Small intestine (tissue), 16 donors: ENCODE measurements at places on chromosomes 4 and X. TPM values are rescaled to one million over a fixed set of nuclear protein-coding genes. Genes with fewer than 3 reads are reported as not detected.

ASB12 gene
- polyA plus RNA-seq, result not detected

EPHA5 gene
- not detected for polyA plus RNA-seq

PABPC4L gene
- polyA plus RNA-seq, result not detected

ASMT gene
- not detected for polyA plus RNA-seq

SAGE1 gene
- polyA plus RNA-seq, result not detected

CENPVL3 gene
- 3.4 TPM for polyA plus RNA-seq

ADAMTS3 gene
- polyA plus RNA-seq, result not detected

MYL5 gene
- polyA plus RNA-seq, result 266 TPM

TCEAL6 gene
- 1.6 TPM for polyA plus RNA-seq

TLR10 gene
- 0.22 TPM for polyA plus RNA-seq

MAGEA10 gene
- polyA plus RNA-seq, result not detected

DNA sequence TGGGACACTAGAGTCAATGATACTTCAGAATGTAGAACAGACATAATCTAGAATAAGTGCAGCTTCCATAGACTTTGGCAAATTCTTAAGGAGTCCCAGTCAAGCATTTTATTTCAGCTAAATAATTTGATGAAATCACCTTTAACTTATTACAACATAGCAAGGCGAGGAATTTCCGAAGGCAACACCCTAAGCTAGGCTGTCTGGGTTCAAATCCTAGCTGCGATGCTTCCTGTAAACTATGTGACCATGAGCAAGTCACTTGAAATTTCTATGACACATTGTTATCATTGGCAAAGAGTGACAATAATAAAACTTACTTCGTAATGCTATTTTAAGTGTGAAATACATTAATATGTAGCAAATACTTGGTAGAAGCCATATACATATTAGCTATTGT, 679.1 kb downstream of the DMD start:
- no peaks in the 10 kb centered on the region for H3K27me3 ChIP-seq
- no peak overlapping the region for H3K27ac ChIP-seq
- DNase-seq, result no peak
- H3K4me1 ChIP-seq, result no peaks in the 10 kb centered on the region

GRCh38 chrX:148629434-148629833, 129.0 kb downstream of the AFF2 start:
- H3K4me3 ChIP-seq, result no peak overlapping the region
- H3K4me1 ChIP-seq, result no peaks in the 10 kb centered on the region
- H3K27me3 ChIP-seq, result no peaks in the 10 kb centered on the region
- DNase-seq, result no peak
- H3K27ac ChIP-seq, result no peak overlapping the region
- no peaks in the 10 kb centered on the region for H3K36me3 ChIP-seq

DNA sequence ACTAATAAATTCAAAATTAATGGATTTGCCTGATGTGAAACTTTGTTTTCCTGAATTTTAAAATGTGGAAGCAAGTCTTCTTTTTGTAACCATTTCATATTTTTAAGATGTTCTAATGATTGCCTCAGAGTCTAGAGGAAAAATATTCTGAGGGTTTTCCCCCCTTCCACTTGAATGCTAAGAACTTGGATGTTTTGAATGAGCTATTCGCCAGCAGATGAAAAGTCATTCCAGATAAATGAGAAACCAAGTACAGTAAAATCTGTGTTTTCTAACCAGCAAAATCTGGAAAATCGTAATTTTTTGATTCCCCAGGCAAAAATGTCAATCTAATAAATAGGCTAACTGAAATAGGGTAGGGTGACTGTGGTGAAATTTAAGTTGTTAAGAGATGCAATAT, 45.6 kb downstream of the SLIT2 start:
- DNase-seq, result no peak
- no peak overlapping the region for H3K27ac ChIP-seq
- no peaks in the 10 kb centered on the region for H3K4me1 ChIP-seq

- H3K4me3 ChIP-seq, result peak overlapping the region; percentile 15
- no peaks in the 10 kb centered on the region for H3K36me3 ChIP-seq
- peaks cover 3% of the 10 kb centered on the region for H3K4me1 ChIP-seq
- H3K27ac ChIP-seq, result no peak overlapping the region
Measured at GRCh38 chrX:120015145-120016067, 62.1 kb downstream of the RHOXF2B start.

DNA sequence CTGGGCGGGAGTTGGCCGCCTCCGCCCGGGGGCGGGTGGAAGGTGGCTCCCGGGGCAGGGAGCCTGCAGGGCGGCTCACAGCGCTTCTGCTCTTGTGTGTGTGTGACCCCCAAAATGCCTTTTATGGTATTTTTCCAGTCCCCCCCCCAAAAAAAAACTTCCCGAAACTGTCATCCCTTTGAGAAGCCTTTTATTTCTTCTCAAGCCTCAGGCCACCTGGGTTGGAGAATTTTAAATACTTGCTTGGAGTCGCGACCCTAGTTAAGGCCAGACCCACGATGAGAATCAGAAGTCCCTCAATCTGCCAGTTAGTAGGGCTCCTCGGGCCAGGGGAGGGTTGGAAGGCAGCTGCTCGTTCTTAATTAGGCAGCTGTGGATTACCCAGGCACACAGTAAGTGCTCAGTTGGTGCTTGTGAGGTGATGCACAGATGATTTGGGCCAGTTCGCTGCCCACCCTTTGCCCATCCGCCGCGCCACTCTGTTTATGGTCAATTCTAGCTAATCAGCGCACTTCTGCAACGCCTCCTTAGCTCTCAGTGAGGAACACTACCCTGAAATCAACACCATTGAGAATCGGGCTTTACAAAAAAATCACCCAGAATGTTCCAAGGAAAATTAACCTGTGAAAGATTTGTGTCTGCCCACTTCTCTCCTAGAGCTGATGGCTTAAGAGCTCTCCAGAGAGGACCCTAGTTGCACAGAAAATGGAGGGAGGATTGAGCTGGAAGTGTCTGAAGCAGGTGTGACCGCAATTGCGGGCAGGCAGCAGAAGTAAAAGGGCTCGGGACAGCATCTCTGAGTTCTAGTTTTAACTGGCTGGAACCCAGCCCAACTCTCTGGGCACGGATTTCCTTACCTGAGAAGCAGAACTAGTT, 648 bp upstream of the SCD5 start:
- H3K27me3 ChIP-seq, result no peaks in the 10 kb centered on the region
- peak overlapping the region; percentile 76 for H3K4me3 ChIP-seq
- H3K4me1 ChIP-seq, result no peaks in the 10 kb centered on the region
- DNase-seq, result no peak

- no peaks in the 10 kb centered on the region for H3K27me3 ChIP-seq
- no peak overlapping the region for H3K27ac ChIP-seq
- DNase-seq, result no peak
- no peak overlapping the region for H3K4me3 ChIP-seq
- no peaks in the 10 kb centered on the region for H3K36me3 ChIP-seq
Measured at GRCh38 chr4:26713563-26714151, 129.8 kb downstream of the TBC1D19 start.

DNA sequence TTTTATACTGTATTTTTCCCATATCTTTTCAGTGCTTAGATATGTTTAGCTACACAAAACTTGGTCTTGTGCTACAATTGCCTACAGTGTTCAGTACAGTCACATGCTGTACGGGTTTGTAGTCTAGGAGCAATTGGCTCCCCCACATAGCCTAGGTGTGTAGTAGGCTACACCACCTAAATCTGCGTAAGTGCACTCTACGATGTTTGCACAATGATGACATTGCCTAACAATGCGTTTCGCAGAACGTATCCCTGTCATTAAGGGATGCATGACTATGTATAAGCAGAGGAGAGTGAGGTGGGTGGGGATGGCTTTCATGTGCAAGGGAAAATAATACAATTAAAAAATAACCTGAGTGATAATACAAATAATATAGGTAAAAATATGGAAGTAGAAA, 131.4 kb downstream of the GBA3 start:
- H3K4me1 ChIP-seq, result no peaks in the 10 kb centered on the region
- H3K27ac ChIP-seq, result no peak overlapping the region
- no peak for DNase-seq
- peaks cover 2% of the 10 kb centered on the region for H3K36me3 ChIP-seq

DNA sequence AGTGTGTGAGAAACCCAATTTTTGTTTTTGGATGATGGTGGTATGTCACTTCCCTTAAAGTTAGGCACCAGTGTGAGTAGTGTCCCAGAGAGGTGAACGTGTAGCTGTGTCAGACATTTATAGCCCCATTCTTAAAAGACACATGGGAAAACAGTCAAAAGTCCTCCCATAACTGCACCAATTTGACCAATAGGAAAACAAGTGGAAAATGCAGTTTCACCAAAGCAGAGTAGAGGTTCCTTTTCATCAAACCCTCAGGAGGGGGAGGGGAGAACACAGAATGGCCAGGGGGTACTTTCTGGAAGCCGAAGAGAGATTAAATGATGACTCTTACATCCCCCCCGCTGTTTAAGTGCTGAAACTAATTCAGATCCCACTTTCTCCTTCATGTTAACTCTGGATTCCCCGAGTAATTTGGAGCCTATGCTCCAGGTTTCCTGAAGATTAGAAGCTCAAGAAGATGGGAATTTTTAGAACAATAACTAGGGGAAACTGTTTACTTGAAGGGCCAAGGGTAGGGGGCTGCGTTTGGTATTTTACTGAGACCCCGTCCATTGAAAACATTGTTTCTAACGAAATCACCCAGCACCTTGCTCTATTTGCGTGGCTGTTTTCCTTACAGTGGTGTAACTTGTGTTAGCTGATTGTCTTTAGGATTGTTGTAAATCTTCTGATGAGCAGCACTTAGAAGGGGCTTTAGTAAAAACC, 2.1 kb upstream of the LEF1 start:
- peaks cover 72% of the 10 kb centered on the region for H3K27me3 ChIP-seq
- H3K36me3 ChIP-seq, result no peaks in the 10 kb centered on the region
- H3K4me3 ChIP-seq, result no peak overlapping the region
- H3K27ac ChIP-seq, result no peak overlapping the region
- no peak for DNase-seq

DNA sequence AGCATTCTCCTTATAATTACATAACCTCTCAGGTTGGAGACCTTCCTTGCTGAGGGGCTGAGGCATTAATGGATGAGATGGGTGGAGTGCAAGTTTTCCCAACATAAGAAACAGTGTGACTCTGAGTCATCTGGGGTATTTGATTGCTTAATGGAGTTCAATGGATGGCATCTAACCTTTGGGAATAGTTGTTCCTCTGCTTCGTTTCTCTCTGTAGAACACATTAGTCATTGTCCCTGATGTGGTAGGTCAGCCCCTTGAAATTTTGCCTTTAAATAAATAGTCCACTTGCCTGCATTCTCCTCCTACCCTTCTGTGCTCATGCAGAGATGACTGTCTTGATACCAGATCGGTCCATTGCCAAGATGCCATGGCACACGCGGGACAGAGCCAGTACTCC, 38.6 kb downstream of the SLITRK2 start:
- DNase-seq, result peak; percentile 6
- peaks cover 8% of the 10 kb centered on the region for H3K4me1 ChIP-seq
- H3K36me3 ChIP-seq, result no peaks in the 10 kb centered on the region
- no peak overlapping the region for H3K27ac ChIP-seq
- H3K27me3 ChIP-seq, result no peaks in the 10 kb centered on the region
- H3K4me3 ChIP-seq, result no peak overlapping the region

GRCh38 chrX:54045563-54046228, 1.4 kb upstream of the PHF8 start:
- H3K4me3 ChIP-seq, result no peak overlapping the region
- peaks cover 2% of the 10 kb centered on the region for H3K4me1 ChIP-seq
- peak overlapping the region; percentile 97 for H3K27ac ChIP-seq
- H3K36me3 ChIP-seq, result no peaks in the 10 kb centered on the region

GRCh38 chr4:117796677-117797076, 237.6 kb upstream of the NDST3 start:
- peak; percentile 24 for DNase-seq
- no peaks in the 10 kb centered on the region for H3K27me3 ChIP-seq
- no peaks in the 10 kb centered on the region for H3K36me3 ChIP-seq
- no peaks in the 10 kb centered on the region for H3K4me1 ChIP-seq
- H3K4me3 ChIP-seq, result no peak overlapping the region

GRCh38 chr4:133263104-133263503, 114.0 kb downstream of the PCDH10 start:
- no peaks in the 10 kb centered on the region for H3K27me3 ChIP-seq
- no peaks in the 10 kb centered on the region for H3K4me1 ChIP-seq
- no peak overlapping the region for H3K27ac ChIP-seq
- no peaks in the 10 kb centered on the region for H3K36me3 ChIP-seq
- no peak overlapping the region for H3K4me3 ChIP-seq

DNA sequence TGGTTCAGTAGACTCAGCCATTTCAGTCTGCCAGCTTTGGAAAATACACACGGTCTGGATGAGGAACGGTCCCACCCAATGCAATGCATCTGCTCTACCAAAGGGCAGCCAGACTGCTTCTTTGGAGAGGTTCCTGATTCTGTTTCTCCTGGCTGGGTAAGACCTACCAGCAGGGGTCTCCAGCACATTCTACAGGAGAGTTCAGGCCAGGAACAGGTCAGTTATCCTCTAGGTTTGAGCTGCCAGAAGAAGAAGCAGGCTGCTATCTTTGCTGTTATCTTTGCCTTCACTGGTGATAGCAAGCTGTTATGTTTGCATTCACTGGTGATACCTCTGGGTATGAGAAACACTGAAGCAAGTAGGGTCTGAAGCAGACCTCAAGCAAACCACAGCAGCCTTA, 45.5 kb upstream of the PBDC1 start:
- H3K4me1 ChIP-seq, result no peaks in the 10 kb centered on the region
- H3K36me3 ChIP-seq, result no peaks in the 10 kb centered on the region
- no peaks in the 10 kb centered on the region for H3K27me3 ChIP-seq
- no peak for DNase-seq
- H3K4me3 ChIP-seq, result no peak overlapping the region

DNA sequence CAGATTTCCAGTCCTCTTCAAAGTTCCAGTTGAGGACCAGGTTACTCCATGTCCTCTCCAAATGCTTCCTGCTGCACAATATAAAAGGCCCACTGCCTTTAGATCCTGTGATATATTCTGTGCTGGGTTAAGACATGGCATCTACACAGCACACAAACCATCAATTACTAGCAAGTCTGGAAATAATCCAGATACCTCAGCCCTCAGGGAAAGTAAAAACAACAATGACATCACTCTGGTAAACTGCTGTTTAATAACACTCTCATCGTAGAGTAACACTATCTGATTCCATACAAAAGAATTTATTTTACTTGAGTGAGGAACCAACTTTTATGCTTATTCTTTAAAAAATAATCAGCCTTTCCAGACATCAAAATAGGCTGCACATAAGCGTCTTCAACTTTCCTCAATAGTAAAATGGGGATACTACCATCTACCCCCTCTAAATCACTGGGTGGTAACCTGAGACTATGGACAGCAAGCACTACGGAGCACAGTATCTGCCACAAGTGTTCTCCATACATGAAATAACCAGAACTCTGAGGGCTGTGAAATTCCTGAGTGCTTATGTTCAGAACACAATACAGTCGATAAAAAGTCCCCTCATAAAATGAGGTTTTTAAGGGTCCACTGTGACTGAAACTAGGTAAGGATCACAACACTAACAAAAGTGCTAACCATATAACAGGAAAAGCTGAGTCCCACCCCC, 53.4 kb downstream of the ABCG2 start:
- peaks cover 10% of the 10 kb centered on the region for H3K36me3 ChIP-seq
- H3K4me3 ChIP-seq, result no peak overlapping the region
- H3K4me1 ChIP-seq, result peaks cover 32% of the 10 kb centered on the region
- no peak overlapping the region for H3K27ac ChIP-seq
- no peaks in the 10 kb centered on the region for H3K27me3 ChIP-seq

DNA sequence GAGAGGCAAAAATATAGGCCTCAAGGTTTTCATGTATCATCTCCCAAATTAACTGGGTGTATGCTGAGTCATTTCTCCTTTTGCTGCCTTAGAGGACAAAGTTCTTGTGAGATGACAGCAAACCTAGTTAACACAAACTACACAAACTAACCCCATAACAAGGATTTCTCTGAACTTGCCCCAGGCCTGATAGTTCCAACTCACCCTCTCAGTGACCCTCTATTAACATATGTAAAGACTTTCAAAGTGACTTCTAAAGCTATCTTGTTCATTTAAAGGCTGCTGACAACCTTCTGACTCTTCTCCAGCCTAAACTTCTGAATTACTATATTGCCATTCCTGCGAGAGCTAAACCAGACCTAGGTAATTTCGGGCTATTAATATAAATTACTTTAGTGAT, 43.2 kb upstream of the CCDC149 start:
- no peak for DNase-seq
- H3K4me3 ChIP-seq, result no peak overlapping the region
- no peak overlapping the region for H3K27ac ChIP-seq
- no peaks in the 10 kb centered on the region for H3K36me3 ChIP-seq
